ENCODE measurements at places on chromosomes 5 and 9.

DNA sequence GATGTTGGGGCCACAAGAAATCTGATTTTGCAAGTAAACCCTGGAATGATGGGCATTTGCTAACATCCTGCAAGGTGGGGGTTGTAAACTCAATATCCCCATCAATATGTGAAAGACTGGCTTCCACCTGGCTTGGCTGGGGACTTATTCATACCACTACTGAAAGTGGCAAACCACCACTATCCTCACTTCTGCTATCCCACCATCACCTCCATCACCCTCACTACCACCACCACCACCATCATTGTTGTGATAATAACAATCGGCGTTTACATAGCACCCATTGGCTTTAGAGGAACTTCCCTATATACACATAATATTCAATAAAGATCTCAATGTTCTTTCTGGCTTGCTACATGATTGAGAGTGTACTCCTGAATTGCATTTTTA, 224.7 kb upstream of the DAP start:
- DNase-seq = no peak

DNA sequence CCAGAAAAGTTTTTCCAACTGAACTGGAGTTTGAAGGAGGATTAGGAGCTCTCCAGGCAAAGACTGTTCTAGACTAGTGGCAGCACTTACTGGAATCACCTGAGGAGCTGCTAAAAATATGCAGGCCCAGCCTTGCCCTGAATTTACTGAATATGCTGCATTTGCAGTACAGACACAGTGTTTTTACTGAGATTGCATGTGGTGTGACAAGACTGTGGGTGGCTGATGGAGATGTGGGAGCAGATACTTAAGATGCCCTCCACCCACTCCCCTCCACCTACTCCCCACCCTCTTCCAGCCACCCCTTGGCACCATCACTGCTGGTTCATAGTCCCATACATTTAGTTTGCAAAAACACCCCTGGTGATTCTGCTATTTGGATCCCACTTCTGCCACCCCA, 64.1 kb upstream of the HRH2 start:
- no peak for DNase-seq

DNA sequence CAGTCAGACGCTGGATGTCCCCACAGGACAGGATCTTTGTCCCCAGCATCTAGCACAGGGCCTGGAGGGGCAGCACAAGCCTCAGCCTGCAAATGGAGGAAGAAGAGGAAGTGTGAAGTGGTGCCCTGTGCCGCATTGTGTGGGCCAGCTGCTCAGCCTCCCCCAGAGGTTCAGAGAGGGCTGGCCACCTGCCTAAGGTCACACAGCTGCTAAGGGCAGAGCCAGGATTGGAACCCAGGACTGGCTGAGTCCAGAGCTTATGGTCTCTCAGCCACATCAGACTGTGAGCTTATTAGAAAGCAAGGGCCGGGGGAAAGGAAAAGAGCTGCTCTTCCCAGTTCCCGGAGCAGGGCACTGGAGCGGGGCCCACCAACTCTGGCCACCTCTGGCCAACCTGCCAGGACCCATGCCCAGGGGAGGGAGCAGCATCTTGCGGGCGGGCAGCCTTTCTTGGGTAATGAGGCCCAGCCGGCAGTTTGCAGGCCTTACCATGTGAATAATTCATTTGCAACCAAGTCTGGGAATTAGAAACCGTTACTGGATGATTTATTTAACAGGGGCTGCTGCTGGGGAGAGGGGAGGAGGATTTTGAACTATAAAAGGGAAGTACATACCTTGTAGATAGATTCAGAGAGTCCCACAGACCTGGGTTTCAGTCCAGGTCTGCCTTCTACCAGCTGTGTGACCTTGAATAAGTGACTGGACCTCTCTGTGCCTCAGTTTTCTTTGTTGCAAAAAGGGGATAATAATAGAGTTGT, 11.6 kb upstream of the CRB2 start:
- DNase-seq = no peak

- DNase-seq = no peak
Measured at GRCh38 chr9:83155733-83156132, 92.8 kb upstream of the RASEF start.

DNA sequence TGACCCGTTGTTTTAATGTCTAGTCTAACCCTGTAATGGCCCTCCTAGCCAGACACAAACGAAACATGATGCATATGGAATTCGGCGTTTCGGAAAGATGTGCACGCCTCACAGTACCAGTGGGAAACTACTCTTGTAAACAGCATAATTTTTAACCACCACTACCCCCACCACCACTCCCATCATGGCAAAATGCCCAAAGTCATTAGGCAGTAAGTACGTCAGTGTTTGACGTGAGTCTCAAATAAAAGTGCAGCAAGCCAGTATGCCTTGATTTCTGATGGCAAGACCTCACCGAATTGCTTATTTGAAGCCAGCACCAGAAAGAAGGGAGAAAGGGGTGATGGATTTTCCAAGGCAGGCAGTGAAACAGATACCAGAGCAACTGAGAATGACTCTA, 71.4 kb downstream of the ADRB2 start:
- no peak for DNase-seq

- no peak for DNase-seq
Measured at GRCh38 chr9:38734831-38735230, 14.9 kb upstream of the FAM240B start.

- no peak for DNase-seq
Measured at GRCh38 chr5:113598926-113599325, 85.4 kb downstream of the YTHDC2 start.

GRCh38 chr9:125948887-125949596, 201.9 kb downstream of the PBX3 start:
- no peak for DNase-seq

DNA sequence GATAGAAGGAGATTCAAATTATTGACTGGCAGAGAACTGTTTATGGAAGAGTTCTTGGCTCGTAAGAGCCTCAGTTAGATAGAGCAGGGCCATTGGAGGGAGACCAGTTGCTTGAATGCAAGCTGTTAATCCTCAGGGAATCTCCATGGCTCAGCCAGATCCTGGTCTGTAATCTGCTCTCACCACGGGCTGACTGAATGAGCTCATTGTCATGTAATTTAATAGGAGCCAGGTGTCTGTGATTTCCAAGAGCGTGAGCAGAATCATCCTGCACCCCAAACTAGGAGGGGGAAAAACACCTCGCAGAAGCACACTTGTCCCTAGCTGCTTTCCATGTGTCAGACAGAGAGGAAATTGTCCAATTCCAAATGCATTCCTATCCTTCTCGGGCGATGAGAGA, 19.1 kb upstream of the KCNMB1 start:
- no peak for DNase-seq

GRCh38 chr9:34998266-34998665, 8.7 kb downstream of the DNAJB5 start:
- no peak for DNase-seq

GRCh38 chr5:13217636-13218035, 726.9 kb downstream of the DNAH5 start:
- DNase-seq = no peak

- DNase-seq = no peak
Measured at GRCh38 chr5:64074533-64074932, 91.1 kb upstream of the RNF180 start.

GRCh38 chr9:89668866-89669246, 64.0 kb downstream of the GADD45G start:
- DNase-seq = no peak

DNA sequence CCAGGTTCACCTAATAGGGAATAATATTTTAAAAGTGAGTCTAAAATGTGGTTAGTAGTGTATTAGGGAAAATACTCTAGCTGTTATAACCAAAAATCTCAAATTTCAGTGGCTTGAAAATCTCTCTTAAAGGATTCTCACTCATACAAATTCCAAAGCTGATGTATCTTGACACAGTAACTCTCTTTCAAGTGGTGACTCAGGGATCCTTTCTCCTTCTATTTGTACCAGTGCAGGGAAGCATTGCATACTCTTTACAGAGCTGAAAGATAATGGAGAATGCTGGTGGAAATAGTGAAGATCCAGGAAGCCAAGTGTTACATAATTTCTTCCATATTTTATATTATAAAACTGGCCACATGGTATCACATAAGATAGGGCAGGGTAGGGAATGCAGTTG, 560.2 kb upstream of the CDH9 start:
- DNase-seq = no peak

- no peak for DNase-seq
Measured at GRCh38 chr9:85716031-85716877, 25.5 kb downstream of the AGTPBP1 start.

GRCh38 chr5:134410822-134411221, 859 bp downstream of the CDKN2AIPNL start:
- no peak for DNase-seq

GRCh38 chr9:93612796-93613154, 36.4 kb downstream of the PHF2 start:
- no peak for DNase-seq

DNA sequence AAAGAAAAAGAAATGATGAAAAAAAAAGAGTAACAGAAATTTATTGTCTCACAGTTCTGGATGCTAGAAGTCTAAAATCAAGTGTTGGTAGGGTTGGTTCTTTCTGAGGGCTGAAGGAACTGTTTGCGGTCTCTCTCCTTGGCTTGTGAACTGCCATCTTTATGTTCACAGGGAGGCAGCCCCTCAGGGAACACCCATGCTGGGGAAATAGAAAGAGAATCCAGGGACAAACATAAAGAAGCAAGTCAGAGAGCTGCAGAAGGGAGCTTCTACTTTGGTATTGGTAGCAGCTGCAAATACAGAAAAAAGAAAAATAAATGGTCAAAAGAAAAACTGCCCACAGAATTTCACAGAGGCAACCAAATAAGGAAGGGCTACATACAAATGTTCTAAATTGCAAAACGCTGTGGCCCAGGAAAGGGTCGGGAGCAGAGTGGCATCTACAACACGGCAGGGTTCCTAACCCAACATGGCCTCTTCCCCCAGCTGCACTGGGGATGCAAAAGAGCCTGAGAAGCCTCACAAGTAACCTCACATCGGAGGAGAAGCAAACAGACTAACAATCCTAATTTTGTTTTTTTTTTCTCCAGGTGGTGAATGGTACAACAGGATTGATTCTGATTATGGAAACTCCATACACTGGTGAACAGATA, 37.4 kb downstream of the ELOVL7 start:
- DNase-seq = no peak

- DNase-seq = peak; percentile 46
Measured at GRCh38 chr9:14993061-14993800, 83.0 kb upstream of the FREM1 start.

GRCh38 chr9:129317179-129318011, 139.3 kb upstream of the IER5L start:
- no peak for DNase-seq

Measured in CD4-positive, alpha-beta T cell treated with Interleukin-2 at 100 ng/mL for 4 hours (primary cell).